AG04450 (cell line): ENCODE measurements at places on chromosomes 4 and X.
A peak's percentile ranks its signal among the peaks of the same experiment; 100 is the strongest.

GRCh38 chr4:129014566-129015509 lies 78.5 kb downstream of the SCLT1 start:
- no peak for DNase-seq

GRCh38 chr4:184280591-184281071 lies 63.0 kb upstream of the ENPP6 start:
- no peak for DNase-seq

- DNase-seq = no peak
Observed at GRCh38 chr4:26252349-26253025, 68.3 kb upstream of the RBPJ start.

- no peak for DNase-seq
Observed at GRCh38 chr4:163768014-163768413, 273.5 kb downstream of the TMA16 start.

GRCh38 chrX:38375891-38376290 lies 23.5 kb downstream of the OTC start:
- DNase-seq = no peak

GRCh38 chr4:133270021-133270570 lies 121.0 kb downstream of the PCDH10 start:
- no peak for DNase-seq

DNA sequence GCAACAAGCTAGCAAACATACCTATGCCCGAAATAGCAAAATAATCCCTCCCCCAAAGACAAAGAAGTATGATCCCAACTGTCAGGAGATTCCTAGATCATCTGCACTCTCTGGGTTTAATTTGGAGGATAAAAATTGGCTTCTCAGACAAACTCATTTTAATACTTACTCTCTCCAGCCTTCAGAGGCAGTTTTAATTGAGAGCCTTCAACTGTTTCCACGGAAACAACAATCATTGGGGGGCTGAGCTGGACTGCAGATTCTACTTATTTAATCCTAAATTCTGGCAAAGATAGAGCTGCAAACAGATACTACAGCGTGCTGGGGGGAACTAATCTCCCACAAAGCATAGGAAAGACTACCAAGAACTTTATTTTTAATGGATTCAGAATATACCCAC lies 168.2 kb downstream of the TSPAN5 start:
- no peak for DNase-seq

DNA sequence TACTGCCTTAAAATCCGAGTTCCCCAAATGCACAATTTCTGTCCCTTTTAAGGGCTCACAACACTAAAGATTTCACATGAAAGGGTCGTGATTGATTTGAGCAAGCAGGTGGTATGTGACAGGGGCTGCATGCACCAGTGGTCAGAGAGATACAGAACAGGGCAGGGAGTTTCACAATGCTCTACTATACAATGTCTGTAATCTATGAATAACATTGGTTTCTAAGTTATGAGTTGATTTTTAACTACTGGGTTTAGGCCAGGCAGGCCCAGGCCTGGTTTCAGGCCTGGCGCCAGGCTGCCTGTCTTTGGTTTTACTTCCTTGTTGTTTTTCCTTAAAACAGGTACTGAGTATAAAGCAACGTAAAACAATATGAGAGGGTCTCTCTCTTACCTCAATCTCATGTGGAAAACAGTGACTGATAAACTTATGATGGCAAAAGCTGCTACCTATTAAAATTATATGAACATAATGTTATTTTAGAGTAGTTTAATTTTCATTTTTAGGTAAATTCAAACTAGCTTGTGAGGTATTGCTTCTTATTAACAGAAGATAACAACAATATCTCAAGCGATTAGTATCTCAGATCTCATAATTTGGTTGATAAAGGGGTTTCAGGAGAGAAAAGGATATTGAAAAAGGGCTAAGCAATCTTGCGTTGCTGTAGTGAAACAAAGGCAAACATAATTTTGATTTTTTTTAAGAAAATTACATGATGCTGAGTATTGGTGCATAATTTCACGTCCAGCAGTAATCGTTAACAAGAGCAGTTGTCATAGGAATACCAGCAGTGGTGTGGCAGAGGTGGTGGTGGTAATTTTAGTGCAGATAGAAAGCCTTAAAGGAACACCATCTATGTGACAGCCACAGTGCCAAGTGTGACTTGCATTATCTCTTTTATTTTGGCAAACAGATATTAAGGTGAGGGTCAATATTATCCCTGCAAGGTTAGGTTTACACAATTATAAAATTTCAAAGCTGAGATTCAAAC lies 944.4 kb upstream of the GRID2 start:
- no peak for DNase-seq

DNA sequence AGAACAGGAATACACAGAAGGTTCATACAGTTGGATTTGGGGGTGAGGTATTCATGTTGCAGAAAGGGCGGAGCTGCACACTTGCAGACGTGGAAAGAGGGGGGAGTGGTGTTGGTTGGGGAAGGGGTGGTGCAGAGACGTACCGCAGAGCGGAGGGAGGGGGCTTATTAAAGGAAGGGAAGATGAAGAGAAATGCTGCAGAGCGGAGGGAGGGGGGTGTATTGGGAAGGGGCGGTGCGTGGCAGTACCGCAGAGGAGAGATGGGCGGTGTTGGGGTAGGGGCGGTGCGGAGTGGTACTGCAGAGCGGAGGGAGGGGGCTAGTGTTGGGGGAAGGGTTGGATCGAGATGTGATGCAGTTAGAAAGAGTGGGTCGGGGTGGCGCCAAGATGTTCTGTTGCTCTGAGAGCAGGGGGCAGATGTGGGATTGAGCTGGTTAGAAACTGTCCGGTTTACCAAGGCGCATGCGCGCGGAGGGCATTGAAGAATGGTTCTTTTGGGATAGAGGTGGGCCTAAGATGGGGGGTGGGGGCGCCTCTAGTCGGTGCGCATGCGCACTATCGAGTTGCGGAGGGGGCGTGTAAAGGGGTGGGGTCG lies 900 bp downstream of the TRO start:
- DNase-seq = peak; percentile 48

DNA sequence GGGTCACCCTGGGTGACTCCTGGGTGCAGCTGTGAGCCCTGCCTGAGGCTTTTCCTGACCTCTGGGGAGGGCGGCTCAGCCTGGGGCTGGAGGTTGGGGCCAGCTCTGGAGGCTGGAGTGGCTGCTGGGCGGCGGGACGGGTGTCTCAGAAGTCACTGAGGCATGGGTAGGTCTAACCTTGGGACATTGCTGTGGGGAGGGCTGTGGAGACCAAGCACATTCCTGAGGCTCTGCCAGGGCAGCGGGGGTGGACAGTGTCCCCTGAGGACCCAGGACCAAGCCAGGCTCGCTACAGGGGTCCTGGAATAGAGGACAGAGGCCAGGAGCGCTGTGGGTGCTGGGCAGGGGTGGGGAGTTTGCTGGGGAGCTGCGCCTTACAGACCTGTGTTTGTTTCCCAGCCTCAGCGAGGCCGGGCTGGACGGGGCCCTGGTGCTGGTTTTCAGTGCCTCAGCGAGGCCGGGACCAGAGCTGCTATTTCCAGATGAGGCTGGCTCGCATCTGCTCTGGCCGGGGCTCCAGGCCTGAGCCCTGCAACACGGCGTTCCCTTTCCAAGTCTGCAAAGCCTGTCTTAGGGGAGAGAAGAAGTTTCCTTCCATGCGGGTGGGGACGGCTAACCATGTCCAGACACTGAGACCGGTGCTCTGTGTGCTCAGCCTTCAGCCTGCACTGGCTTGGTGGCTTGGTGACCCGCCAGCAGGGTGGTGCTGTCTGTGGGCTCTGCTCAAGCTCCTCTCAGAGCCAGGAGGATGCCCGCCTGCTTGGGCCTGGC lies 3.0 kb upstream of the SLC25A6 start:
- DNase-seq = no peak

- no peak for DNase-seq
Observed at GRCh38 chr4:73600954-73601353, 19.3 kb downstream of the RASSF6 start.
